ENCODE measurements at places on chromosomes 6 and 20. TPM values are rescaled to one million over a fixed set of nuclear protein-coding genes. Genes with fewer than 3 reads are reported as not detected.

DNA sequence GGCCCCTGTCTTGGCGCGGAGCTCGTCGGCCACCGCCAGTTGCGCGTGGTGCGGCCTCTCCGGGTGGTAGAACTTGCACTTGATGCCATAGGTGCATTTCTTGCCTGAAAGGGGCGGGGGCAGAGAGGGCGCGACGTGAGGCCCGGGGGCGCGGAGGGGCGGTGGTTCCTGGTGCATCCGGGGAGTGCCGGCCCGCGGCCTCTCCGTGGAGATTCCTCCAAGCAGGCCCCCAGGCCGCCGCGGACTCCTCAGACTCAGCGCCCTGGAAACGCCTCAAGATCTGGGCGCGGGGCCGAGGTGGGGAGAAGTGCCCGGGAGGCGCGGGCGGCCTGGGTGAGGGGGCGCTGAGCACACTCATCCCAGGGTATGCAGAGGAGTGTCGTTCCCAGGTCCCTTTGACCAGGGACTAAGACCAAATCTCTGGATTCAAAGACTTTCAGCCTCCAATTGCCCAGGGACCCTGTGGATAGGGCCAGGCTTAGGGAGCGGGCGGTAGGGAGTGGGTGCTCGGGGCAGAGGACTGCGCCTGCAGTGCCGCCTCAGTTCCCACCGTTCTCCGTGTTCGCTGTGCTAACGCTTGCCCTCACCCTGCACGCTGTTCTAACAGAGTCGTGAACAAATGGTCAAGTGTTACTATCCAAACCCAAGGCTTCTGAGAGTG lies 33.3 kb downstream of the ZC3H12D start:
- DNase-seq, result no peak

Gene ADGRB3
- under 0.01 TPM for total RNA-seq

Gene BCAS1
- not detected for total RNA-seq

DNA sequence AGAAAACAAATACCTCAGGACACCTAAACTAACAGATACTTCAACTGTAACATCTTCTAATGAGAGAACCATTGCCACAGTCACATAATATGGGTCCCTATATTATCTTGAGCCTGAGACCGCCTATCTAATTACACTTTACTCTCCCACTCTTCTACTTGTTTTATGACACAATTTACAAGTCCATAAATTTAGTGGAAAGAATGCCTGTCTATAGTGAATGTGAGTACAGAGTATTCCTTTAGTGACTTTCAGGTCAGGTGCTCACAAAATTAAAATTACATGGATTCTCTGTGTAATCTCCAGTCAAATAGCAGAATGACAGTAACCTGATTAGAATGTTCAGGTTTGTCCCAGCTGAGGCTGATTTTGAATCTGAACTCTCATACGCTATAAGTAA lies 624.1 kb downstream of the PKHD1 start:
- DNase-seq, result no peak

Gene FOXF2
- not detected for total RNA-seq
